ENCODE measurements at places on chromosomes 12 and 14.

DNA sequence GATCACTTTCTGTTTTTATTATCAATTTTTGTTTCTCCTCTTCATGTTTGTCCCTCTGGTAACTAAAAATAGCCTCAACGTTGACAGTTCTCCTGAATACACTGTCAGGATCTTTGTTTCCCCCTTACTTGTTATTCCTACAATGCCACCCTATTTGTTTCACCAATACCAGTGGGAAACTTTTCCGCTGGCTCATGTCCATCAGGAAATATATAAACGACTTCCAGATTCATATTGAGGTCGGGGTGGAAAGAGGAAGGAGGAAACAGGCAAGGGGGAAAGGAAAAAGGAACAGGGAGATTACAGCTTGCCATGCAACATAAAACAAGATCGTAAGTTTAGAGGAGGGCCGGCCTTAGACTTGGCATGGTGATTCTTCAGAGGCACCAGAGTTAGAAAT, 61.7 kb downstream of the BTBD7 start:
- DNase-seq: no peak

DNA sequence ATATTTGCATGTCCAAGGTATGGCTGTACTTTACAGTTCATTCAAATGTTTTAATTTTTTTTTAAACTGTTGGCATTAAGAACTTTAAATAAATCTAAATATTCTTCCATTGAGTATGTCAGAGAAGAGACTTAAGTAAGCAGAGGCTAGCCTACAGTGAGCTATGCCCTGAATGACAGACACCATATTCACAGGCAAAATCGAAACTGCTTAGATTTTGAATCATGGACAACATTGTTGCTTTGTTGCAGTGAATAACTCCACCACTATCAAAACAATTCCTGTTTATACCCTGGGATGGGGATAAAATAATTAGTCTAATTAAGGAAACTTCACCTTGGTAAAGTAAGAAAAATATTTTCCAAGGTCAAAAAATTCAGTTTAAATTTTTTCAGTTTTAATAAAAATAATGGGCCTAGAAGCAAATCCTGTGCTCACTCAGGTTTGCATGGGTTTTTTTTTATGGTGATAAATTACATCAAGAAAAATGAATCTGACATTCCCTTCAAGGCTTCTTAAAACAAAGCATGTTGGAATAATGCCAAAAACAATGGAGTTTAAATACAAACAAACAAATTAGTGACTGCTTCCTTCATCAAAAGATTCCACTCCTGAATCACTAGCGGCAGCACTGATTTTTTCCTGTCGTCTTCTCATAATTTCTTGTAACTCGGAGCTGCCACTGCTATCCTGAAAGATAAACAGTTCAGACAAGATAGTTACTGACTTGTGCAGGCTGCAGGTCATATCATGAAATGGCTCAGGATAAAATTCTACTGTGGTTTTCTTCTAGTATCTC, 168.2 kb downstream of the EPS8 start:
- DNase-seq: no peak

DNA sequence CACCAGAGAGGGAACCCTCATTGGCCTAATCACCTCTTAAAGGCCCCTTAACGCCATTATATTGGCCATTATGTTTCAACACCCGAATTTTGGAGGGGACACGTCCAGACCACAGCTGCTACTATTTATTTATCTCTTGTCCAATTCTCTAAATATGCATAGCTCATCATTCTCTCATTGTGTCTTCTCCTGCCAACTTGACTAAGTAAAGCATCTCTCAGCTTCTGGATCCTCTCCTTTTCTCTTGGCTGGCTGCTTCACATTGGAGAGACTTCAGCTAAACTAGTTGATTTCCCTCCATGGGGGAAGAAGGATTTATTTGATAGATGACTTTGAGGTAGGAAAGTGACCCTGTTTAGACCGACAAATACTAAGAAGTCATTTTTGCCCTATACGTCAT, 120.4 kb upstream of the KRR1 start:
- DNase-seq: no peak

- no peak for DNase-seq
Measured at GRCh38 chr12:42144158-42144407, 591 bp downstream of the GXYLT1 start.

DNA sequence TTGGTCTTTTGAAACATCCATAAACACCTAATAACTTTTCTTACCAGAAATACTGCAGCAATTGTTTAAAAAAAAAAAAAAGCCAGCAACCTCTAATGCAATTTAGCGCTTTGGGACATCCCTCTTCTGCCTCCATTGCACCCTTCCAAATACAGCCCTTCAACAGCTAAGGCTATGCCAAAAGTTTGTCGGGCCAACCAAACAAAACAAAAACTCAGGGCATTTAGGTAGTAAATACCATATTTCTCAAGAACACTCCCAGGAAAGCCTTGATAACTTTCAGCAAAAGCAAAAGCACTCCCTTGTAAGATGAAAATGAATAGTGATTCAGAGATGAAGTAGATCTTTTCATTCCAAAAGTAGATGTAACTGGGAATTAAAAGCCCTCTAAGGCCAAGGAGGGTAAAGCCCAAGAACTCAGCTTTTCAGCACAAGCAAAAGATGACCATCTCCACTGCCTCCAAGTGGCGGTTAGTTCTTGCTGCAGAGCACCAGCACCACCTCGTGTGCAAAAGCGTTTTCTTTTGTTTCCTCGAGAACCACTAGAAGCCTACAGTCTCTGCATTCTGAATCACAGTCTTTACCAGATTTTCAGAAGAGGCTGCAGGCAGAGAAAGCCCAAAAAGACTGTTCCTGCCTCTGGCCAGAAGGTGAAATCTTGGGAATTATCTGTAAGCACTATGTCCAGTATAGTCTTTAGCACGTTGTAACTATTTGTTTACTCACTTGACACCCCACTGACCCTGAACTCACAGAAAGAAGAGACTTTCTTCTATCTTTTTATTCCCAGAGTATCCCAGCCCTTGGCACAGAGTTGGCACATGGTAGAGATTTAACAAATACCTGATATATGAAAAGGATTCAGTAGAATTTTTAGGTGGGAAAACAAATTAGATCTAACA, 53.1 kb downstream of the SIX6 start:
- no peak for DNase-seq

DNA sequence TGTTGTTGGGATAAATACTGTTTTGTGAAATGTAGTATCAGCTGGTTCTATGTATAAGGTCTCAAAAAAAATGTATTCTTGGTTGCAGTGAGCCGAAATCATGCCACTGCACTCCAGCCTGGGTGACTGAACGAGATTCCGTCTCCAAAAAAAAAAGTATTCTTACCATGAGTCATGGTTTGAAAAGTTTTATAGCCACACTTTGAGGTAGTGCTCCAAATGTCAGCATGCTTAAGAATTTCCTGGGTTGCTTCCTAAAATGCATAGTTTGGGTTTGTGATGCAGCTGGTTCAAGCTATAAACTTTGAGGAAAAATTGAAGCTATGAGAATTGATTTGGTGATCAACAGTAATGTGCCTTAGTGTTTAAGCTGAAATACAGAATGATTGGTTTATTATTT, 48.0 kb downstream of the ETNK1 start:
- no peak for DNase-seq

Data from CD4-positive, alpha-beta T cell treated with Interleukin-2 at 100 ng/mL for 4 hours (primary cell).